Effector memory CD4-positive, alpha-beta T cell (primary cell): ENCODE measurements at places on chromosomes 7 and 10.

DNA sequence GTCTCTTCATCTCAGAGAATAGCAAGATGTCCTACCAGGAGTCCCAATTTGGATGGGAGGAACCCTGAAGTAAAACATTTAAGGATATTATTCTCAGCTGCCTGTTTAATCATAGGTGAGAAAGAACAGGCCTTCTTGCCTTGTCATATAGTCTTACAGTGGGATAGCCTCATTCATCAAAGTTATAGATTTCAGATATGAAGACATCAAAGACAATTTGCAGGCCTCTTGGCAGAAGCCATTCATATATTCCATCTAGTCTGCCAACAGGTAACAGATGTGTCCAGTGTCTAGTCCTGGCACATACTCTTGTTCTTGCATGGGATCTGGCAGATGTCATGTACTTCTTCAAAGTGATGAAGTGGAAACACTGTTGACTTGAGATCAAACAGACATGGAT is 601.3 kb upstream of the GHITM start:
- no peaks in the 10 kb centered on the region for H3K4me1 ChIP-seq
- no peak for DNase-seq
- no peak overlapping the region for H3K4me3 ChIP-seq
- no peaks in the 10 kb centered on the region for H3K27me3 ChIP-seq
- no peaks in the 10 kb centered on the region for H3K36me3 ChIP-seq

- H3K36me3 ChIP-seq: no peaks in the 10 kb centered on the region
- H3K27ac ChIP-seq: no peak overlapping the region
- no peaks in the 10 kb centered on the region for H3K27me3 ChIP-seq
Measured at GRCh38 chr7:156100086-156100485, 287.8 kb upstream of the SHH start.

DNA sequence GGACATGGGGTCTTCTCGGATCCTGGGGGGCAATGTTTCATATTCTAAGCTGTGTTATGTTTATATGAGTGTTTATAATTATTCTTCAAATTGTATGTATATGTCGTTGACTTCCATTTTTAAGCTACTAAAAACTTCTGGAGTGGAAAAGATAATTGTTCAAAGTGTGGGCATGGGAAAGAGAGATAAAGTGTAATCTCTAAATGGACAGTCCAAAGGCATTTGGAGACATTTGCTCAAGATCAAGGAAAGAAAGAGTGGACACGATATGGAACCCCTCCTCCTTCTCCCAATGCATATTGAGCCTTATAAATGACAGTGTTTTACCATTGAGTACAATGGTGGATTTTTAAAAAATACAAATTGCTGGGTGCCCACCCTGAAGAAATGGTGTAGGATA is 81.1 kb downstream of the SDHAF3 start:
- no peaks in the 10 kb centered on the region for H3K4me1 ChIP-seq
- H3K27ac ChIP-seq: no peak overlapping the region
- no peaks in the 10 kb centered on the region for H3K27me3 ChIP-seq
- no peak for DNase-seq
- H3K4me3 ChIP-seq: no peak overlapping the region

DNA sequence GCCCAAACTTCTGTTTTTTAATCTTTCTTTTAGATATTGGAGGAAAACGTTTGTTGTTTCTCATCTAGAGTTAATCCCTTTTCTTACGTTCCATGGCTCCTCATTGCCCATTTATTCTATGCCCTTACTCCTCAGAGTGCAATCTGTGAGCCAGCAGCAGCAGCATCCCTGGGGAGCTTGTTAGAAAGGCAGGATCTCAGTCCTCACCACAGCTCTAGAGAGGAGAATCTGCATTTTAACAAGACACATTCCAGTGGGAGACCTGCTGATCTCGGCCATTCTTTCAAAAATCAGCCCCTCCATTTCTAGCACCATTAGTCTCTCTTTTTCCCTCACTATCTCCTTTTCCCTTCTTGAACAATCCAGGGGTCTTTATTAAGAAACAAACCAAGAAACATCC is 84.4 kb upstream of the NOBOX start:
- H3K27me3 ChIP-seq: no peaks in the 10 kb centered on the region
- no peak for DNase-seq
- no peak overlapping the region for H3K27ac ChIP-seq
- H3K4me3 ChIP-seq: no peak overlapping the region

- peaks cover 44% of the 10 kb centered on the region for H3K27me3 ChIP-seq
- DNase-seq: no peak
- H3K4me3 ChIP-seq: peak overlapping the region; percentile 66
- peaks cover 26% of the 10 kb centered on the region for H3K4me1 ChIP-seq
- no peak overlapping the region for H3K27ac ChIP-seq
Measured at GRCh38 chr7:114086537-114086913, 167.7 kb upstream of the PPP1R3A start.

DNA sequence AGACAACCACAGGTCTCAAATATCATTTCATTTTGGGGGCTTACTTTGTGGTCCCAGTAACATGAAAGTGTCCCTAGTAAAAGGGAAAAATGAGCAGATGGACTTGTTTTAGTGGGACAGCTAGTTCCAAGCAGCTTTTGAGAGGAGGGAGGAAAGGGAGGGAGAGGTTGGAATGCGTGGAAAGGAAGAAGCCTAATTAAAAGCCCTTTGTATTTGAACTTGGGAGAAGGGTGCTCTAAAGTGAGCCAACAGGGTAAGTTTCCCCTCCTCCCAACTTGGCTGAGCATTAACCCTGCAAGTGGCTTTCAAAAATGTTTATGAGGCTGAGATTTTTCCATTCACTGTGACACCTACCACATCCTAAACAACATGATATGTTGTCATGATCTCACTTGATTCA is 38.8 kb upstream of the LYZL1 start:
- no peaks in the 10 kb centered on the region for H3K4me1 ChIP-seq
- H3K36me3 ChIP-seq: no peaks in the 10 kb centered on the region
- no peak overlapping the region for H3K27ac ChIP-seq

GRCh38 chr10:13347500-13348156 is 465 bp downstream of the SEPHS1 start:
- H3K4me3 ChIP-seq: peak overlapping the region; percentile 71
- no peaks in the 10 kb centered on the region for H3K36me3 ChIP-seq
- no peaks in the 10 kb centered on the region for H3K27me3 ChIP-seq
- peak; percentile 67 for DNase-seq
- H3K4me1 ChIP-seq: peaks cover 30% of the 10 kb centered on the region

DNA sequence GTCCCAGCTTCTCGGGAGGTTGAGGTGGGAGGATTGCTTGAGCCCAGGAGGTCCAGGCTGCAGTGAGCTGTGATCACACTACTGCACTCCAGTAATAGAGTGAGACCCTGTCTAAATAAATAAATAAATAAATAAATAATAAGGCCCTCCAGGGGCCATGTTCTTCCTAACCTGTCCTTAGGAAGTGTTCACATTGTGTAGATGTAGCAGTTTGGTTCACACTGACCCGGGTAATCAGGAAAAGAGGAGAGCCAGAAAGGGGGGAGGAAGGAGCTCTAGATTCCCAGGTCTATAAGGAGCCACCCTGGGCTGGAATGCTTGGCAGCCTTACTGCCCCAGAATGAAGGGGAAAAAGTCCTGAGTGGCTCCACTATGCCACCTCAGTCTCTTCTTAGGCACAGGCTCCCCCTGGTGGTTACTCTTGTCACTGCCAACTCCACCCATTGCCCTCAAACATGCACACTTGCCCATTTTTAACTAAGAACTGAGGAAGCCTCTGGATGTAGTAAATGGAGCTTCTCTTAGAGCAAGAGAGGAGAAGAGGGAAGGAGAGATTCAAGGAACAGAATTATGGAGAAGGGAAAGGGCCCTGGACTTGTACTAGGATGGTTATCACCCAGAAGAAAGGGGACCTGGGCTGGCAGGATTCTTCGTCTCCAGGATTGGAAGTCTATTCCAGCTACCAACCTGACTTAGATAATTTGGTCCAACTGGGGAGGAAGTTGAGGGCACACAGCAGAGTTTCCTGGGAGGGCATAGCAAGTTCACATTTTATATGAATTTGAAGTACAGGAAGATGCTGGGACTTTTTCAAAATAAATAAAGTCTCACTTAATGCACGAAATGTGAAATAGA is 7.8 kb downstream of the HPS6 start:
- no peak overlapping the region for H3K4me3 ChIP-seq
- H3K27me3 ChIP-seq: no peaks in the 10 kb centered on the region
- H3K27ac ChIP-seq: no peak overlapping the region

DNA sequence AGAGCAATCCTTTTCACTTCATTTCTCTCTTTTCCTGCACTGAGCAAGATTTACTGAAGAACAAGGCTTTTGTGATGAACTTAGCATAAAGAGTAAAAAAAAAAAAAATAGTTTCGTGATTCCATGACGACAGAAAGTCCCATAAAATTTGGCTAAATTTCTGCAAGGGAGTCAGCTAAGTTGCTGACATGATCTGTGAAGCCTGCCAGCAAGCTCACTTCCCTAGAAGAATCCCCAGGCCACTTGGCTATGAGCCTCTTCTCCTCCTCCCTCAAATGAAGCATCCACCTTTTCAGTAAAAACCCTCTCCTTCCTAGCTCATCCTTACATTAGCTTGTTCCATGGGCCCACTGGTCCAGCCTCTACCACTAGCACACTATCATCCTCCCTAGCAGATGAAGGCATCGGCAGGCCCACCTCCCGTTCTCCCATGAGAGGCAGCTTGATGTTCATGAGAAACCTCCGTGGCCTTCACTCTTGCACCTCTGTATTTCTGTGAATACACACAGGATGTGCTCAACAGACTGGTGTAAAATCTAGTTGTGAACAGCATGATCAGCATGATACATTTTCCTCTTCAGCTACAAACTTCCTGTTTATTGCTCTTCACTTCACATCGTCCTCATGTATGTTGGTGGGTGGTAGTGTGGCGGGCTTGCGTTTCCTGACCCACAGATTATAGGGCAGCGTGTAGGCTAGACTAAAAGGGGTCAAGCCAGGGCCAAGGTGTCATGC is 30.9 kb downstream of the GIMAP8 start:
- H3K27ac ChIP-seq: peak overlapping the region; percentile 81
- H3K36me3 ChIP-seq: peaks cover 9% of the 10 kb centered on the region
- H3K4me3 ChIP-seq: no peak overlapping the region
- DNase-seq: peak; percentile 21

GRCh38 chr7:155663937-155664336 is 19.5 kb downstream of the RBM33 start:
- H3K27ac ChIP-seq: no peak overlapping the region
- peaks cover 5% of the 10 kb centered on the region for H3K4me1 ChIP-seq
- DNase-seq: no peak
- H3K27me3 ChIP-seq: no peaks in the 10 kb centered on the region
- no peak overlapping the region for H3K4me3 ChIP-seq
- peaks cover 7% of the 10 kb centered on the region for H3K36me3 ChIP-seq

DNA sequence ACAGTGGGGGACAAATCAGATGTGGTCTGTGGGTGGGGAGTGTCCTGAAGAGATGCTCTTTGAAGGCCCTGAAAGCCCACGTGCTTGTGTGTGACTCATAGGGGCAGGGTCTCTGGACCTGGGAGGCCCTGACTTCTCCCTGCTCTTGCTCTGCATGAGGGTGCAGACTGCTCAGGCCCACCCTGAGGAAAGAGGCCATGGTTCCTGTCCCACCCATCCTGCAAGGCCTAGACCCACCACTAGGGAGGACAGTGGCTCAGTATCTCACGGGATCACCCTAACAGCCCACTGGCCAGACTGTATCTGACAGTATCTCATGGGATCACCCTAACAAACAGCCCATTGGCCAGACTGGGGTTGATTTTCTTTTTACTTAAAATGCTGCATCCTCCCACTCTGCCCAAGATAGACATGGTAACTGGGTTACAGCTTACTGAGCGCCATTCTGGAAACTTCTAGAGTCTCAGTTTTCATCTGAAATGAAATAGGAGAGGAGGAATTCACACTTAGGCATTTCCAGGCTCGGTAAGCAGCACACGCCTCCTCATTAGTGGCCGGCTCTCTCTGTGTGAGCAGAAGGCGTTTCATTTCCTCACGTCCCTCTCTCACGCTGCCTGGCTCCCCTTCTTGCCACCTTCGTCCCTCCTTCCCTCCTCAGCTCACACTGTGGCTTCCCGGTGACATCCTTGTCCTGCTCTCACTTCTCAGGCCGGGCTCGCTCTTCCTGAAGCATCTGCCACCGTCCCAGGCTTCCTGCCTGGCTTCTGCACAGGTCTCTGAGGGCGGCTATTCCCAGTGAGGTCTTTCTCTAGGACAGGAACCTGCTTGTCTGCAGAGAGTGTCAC is 242.6 kb downstream of the GLRX3 start:
- no peaks in the 10 kb centered on the region for H3K27me3 ChIP-seq
- no peak overlapping the region for H3K27ac ChIP-seq
- no peaks in the 10 kb centered on the region for H3K36me3 ChIP-seq
- no peak overlapping the region for H3K4me3 ChIP-seq
- DNase-seq: no peak

- H3K27me3 ChIP-seq: no peaks in the 10 kb centered on the region
- H3K36me3 ChIP-seq: no peaks in the 10 kb centered on the region
- H3K4me1 ChIP-seq: peaks cover 4% of the 10 kb centered on the region
- peak overlapping the region; percentile 84 for H3K4me3 ChIP-seq
Measured at GRCh38 chr7:12687718-12688171, 312 bp downstream of the ARL4A start.

GRCh38 chr10:20013991-20014750 is 197.9 kb downstream of the PLXDC2 start:
- H3K27ac ChIP-seq: no peak overlapping the region
- no peak overlapping the region for H3K4me3 ChIP-seq
- no peaks in the 10 kb centered on the region for H3K4me1 ChIP-seq
- H3K27me3 ChIP-seq: no peaks in the 10 kb centered on the region
- no peak for DNase-seq

- DNase-seq: no peak
- no peaks in the 10 kb centered on the region for H3K36me3 ChIP-seq
- H3K4me3 ChIP-seq: peak overlapping the region; percentile 91
- no peaks in the 10 kb centered on the region for H3K27me3 ChIP-seq
- H3K27ac ChIP-seq: no peak overlapping the region
- H3K4me1 ChIP-seq: peaks cover 8% of the 10 kb centered on the region
Measured at GRCh38 chr10:92239151-92239599, 51.7 kb downstream of the CPEB3 start.

DNA sequence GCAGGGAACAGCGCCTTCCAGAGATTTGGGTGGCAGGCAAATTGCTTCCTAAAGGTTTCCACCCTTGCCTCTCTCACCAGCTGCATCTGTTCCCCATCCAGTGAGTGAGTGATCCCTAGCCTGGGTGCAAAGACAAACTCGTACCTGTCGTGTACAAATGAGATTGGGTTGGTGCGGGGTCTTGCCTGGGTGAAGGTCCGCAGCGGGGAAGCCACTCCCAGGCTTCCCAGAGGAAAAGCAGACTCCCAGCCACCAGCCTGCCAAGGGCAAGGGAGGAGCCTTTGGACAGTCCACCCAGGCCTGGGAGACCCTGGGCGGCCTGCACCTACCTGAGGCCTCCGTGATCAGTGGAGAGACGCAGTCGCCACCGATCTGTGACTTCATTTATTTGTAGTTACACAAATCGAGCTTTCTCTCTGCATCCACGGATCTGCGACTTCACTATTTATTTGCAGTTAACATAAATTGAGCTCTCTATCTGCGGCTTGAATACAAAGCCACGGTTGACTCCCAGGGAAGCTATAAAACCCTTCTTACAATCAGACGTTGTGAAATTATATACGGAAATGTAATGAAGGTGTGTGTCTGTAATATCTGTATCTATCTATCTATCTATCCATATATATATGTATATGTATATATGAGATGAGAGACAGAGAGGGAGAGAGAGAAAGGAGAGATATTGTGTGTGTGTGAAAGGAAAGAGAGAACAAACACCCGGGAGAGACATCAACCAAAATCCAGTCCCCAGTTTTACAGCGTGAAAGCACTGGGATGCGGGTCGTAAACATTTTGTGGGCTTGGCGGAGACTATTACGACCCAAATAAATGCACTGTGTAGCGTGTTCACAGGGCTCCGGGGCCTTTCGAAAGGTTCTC is 3.0 kb upstream of the HOXA7 start:
- H3K36me3 ChIP-seq: no peaks in the 10 kb centered on the region
- no peak overlapping the region for H3K27ac ChIP-seq
- H3K4me1 ChIP-seq: peaks cover 48% of the 10 kb centered on the region
- peak overlapping the region; percentile 73 for H3K4me3 ChIP-seq
